Hematopoietic multipotent progenitor cell (in vitro differentiated cells): ENCODE measurements at places on chromosomes 2 and 18. TPM values are rescaled to one million over a fixed set of nuclear protein-coding genes. Genes with fewer than 3 reads are reported as not detected.

DNA sequence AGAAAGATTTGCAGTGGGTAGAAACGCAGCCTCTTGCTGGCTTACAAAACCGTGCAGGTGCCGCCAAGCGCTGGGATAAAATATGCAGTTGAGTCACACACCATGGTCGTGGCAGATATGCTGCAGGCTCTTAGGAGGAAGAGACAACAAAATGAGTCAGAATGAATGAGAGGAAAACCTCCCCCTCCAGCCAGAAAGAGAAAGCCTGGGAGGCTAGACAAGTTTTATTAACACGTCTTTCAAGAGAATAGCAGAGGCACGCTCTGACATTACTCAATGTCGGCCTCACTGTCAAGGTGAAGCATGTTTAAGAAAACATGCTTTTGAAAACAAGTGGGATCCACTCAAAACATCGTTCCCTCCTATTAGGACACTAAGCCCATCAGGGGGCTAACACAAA is 37.1 kb upstream of the ZCCHC2 start:
- no peak for DNase-seq

RGPD8 gene
- 9.4 TPM for total RNA-seq

DNA sequence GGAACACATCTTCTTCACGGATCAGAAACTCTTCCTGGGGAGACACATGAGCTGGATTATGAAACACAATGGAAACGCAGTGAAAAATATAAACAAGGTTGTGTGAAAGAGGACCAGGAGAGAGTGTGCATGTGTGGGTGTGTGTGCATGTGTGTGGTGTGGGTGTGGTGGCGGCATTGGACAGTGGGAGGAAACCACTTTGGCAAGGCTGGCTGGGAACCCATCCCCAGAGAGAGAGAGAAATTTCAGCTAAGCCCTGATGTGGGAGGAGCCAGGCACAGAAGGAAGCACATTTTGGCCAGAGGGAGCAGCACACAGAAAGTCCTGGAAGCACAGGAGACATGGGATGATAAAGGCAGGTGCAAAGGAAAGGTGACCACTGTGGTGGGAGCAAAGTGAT is 147.6 kb upstream of the COPS8 start:
- no peak for DNase-seq

EMILIN2 gene
- total RNA-seq = 24.0 TPM

GRCh38 chr18:25464227-25464626 is 112.3 kb upstream of the ZNF521 start:
- no peak for DNase-seq

OBSL1 gene
- total RNA-seq = 114 TPM

APCDD1 gene
- total RNA-seq = 0.27 TPM

KCNG2 gene
- total RNA-seq = 14.8 TPM
